GM19239 (cell line): ENCODE measurements at places on chromosomes 4 and X.
A peak's percentile ranks its signal among the peaks of the same experiment; 100 is the strongest.

- DNase-seq: no peak
Measured at GRCh38 chr4:176444741-176445140, 125.0 kb downstream of the SPCS3 start.

DNA sequence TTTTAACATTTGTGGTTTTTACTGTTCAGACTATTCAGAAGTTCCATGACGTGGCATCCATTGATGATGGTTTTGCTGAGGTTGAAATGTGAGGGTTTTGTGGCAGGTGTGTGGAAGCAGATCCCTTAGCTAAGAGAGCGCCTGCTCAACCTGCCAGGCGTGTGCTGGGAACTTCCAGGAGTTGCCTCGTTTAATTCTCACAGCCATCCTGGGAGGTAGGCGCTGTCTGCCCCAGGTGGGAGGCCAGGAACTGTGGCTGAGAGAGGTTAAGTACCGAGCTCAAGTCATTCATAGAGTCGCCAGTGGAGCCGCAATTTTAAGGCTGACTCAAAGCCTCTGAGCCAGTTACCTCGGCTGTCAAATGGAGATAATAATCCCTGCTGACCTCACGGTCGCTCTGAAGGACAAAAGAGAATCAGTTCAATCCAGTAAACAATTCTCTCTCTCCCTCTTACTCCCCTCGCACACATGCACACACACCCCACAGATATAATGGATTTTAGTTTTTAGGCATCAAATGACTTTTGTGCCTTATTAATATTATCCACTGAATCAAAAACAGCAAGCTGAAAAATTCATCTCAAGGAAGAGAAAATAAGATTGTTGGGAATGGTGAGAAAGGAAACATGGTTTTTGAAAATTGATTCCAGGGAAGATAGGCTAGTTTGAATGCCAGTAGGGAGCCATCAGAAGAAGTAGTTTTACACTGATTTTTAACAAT, 171.3 kb downstream of the PTTG2 start:
- DNase-seq: no peak

- no peak for DNase-seq
Measured at GRCh38 chrX:118593407-118593806, 97.8 kb downstream of the DOCK11 start.

DNA sequence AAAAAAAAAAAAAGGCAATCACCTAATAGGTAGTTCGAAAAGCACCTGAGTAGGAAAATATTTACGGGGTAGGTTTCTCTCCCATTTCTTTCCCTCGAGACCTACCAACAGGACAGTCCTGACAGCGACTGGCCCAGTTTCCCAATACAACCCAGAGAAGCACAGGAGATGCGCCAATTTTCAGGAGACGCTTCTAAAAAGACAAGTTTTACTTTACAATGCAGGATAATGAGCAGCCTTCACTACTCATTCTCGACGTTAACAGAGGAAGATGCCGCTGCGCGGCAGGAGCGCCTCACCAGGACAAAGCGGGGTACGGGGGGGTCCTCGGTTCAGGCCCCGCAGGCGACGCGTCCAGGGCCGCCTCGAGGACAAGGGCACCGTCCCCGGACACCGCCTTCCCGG, 708 bp downstream of the BCLAF3 start:
- peak; percentile 8 for DNase-seq

- no peak for DNase-seq
Measured at GRCh38 chr4:150384249-150384648, 197.7 kb upstream of the MAB21L2 start.

- DNase-seq: no peak
Measured at GRCh38 chr4:153207567-153207966, 3.3 kb downstream of the TRIM2 start.

- DNase-seq: no peak
Measured at GRCh38 chrX:31499109-31499508, 427.3 kb upstream of the FTHL17 start.

DNA sequence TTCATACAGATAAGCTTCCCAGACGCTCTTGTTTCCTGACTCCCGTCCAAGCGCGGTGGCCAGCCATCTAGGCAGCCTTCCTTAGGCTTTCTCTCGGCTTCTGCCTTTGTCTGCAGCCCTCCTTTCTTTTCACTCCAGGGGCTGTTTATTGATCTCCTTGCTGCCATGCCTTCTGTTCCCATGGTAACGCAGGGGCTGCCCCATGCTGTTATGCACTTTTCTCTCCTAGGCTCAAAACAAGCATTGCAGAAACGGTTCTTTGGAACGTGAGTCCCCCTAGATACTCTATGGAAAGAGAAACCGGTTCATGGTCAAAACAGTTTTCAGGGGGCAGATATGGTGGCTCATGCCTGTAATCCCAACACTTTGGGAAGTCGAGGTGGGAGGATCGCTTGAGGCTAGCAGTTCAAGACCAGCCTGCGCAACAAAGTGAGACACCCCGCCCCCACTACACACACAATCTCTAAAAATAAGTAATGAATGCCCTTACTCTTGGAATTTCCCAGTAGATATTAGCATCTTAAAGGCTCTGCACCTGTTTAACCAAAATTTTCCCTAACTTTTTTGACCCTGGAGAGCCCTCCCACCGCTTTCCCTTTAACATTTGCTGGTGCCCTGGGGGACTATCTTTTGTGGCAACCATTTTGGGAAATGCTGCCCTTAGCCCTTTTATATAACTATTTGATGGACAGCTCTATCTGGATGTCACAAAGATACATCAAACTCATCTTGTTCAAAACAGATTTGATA, 53.9 kb upstream of the ZNF157 start:
- no peak for DNase-seq

DNA sequence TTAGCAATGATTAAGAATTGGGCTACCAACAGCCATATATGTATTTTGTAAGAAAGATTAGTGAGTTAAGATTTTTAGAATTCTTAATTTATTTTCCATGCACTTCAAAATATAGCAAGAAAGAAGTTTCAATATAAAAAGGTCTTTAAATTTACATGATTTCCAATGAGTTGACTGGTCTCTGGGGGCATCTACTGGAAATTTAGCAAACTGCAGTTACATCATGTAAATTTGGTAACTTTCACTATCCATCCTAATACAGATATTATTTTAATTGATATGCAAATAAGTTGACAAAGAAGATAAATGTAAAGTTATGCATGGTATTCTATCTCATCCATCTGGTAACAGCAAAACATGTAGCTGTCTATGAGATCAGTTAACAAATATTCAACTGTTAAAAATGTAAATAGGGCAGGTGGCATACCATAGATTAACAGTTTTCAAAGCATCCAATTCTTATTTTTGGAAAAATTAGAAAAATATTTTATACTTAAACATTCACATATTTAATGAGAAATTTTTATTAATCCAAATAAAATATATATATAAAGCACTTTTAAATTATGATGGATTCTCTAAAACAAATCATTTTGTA, 29.1 kb downstream of the TTC29 start:
- no peak for DNase-seq

GRCh38 chr4:3791910-3792542, 25.8 kb downstream of the ADRA2C start:
- no peak for DNase-seq

DNA sequence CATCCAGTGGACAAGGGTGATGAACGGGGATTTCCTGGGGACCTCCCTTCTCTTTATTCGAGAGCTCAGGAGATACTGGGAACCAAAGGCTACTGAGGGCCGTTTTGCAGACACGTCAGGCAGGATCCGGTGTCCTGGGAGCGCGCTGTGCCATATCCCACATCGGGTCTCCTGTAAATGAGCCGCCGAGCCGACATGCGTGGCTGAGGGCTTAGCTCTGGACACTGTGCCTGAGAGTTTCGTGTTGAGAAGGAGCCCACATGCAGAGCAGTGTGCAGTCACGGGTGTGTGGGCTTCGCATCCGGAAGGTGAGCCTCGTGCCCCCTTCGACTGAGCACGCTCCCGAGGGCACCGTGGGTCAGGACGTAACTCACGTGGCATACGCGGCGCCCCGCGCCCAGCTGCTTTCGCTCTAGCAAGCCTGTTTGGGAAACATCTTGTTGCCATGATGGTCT, 28.5 kb upstream of the HGFAC start:
- DNase-seq: no peak

DNA sequence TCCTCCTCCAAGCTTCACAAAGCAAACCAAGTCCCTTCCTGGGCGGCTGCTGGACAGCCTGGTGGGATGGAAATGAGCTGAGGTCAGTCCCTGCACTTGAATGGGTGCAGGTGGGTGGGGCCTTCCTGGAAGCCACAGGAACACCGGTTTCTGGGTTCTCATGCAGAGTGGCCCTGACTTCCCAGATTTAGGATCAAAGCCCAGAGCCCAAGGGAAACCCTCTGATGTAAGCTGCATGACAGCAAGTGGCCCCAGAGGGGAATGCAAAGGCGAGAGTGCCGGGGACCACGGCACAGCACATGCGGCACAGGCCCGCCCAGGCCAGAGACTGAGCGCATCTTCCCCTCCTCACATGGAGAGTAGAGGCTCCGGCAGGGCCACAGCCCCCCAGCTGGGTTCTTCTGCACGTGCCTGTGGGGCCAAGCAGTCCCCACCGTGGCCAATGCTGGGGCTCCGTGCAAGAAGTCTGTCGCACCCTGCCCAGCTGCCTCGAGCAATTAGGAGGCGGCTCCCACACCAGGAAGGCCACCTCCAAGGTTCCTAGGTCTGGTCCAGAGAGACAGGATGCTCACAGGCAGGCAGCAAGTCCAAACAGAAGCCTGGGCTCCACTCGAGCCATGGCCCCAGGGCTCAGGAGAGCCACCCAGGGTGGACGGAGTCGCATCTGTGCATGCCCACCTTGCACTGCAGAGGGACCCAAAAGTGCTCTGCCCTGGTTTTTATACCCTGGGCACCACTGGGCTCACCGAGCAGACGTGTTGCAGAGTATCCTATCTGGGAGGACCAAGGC, 83.0 kb downstream of the HTRA3 start:
- no peak for DNase-seq

- no peak for DNase-seq
Measured at GRCh38 chrX:82141942-82142341, 940.0 kb downstream of the SH3BGRL start.

DNA sequence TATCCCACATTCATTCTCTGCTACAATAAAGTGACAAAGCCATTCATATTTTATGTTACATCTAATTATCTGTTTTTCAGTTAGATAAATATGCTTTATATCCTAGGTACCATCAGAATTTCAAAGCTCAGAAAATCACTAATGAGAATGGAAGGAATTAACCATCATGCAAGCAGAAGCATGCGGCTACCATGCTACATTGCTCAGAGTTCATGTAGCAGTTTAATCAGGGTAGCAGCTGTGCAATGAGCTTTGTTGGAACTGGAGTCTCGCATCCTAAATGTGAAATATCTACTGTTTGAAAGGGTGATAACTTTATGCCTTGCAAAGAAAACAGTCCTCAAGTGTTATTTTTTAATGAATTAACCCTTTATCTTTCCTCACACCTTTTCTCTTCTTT, 77.5 kb downstream of the SNCA start:
- no peak for DNase-seq

DNA sequence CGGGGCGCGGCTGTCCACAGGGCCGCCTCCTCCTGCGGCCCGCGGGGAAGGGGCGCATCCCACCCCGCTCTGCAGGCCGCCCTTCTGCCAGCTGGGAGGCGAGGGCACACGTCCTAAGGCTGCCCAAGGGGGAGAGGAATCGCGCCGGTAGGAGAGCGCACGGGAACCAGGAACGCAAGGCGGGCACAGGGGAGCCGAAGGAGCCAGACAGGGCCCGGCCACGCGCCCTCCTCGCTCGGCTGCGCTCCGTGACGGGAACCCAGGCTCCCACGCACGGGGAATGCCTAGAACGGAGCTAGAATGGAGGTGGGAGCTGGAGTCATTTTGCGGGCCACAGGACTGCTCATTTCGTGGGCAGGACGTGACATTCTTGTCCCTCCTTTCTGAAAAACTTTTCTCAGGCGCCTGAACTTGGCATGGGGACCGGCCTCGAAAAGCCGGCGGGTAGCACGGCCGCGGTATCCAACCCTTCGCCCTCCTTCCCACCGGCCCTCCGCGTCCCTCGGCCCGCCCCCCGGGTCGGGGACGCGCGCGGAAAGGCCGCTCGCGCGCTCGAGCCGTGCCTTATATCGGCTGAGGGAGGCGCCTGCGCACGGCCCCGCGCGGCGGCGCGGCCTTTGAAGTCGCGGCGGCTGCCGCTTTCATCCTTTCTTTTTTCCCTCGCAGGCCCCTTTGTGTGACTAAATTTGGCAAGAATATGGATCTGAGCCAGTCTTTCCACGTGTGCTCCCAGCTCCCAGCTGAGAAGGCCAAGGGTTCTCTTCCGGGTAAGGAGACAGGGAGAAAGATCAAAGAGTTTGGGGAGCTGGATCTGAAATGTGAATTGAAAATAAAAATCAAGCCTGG, 4.2 kb upstream of the LEF1 start:
- DNase-seq: no peak

DNA sequence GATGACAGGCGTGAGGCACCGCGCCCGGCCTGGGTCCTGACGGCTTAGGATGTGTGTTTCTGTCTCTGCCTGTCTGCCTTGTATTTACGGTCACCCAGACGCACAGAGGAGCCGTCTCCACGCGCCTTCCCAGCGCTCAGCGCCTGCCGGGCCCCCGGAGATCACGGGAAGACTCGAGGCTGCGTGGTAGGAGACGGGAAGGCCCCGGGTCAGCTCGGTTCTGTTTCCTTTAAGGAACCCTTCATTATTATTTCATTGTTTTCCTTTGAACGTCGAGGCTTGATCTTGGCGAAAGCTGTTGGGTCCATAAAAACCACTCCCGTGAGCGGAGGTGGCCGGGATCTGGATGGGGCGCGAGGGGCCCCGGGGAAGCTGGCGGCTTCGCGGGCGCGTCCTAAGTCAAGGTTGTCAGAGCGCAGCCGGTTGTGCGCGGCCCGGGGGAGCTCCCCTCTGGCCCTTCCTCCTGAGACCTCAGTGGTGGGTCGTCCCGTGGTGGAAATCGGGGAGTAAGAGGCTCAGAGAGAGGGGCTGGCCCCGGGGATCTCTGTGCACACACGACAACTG, 1.3 kb downstream of the SHOX start:
- DNase-seq: no peak

DNA sequence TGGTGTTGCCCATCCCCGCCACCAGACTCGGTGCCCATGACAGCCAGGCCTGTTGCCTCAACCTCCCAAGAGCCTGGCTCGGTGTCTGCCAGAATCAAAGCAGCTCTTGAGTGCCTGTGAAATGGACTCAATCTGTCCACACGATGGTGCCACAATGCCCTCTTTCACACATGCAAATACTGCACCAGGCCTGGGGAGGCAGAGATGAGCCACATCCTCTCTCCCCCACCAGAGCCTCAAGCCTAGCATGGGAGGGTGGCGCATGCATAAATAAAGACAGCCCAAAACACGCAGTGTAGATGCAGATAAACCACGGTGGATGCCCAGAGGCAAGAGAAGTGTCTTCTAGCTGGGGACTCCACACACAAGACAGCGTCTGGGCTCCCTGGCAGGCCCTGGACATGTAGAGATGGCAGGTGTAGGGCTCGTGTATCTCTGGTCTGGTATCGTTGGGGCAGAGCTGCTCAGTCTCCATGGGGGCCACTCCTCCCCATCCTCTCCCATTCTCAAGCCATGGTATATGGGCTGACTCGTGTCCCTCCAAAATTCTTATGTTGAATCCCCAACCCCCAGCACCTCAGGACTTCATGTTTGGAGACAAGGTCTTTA, 65.6 kb downstream of the JAKMIP1 start:
- peak; percentile 39 for DNase-seq

- no peak for DNase-seq
Measured at GRCh38 chr4:135269125-135269890, 1067.7 kb upstream of the PABPC4L start.
